ENCODE measurements at places on chromosomes 7 and 10. TPM values are rescaled to one million over a fixed set of nuclear protein-coding genes. Genes with fewer than 3 reads are reported as not detected.

The KLLN gene
- total RNA-seq = not detected

The SERPINE1 gene
- total RNA-seq = 73.4 TPM

The OR6B1 gene
- total RNA-seq = not detected

The LEP gene
- total RNA-seq = not detected

The ARHGAP22 gene
- 23.2 TPM for total RNA-seq

The ASB4 gene
- total RNA-seq = not detected

The DYDC2 gene
- total RNA-seq = not detected

The AS3MT gene
- 0.17 TPM for total RNA-seq

The ZP3 gene
- total RNA-seq = 0.44 TPM

The SMO gene
- 9.0 TPM for total RNA-seq

The PRSS1 gene
- not detected for total RNA-seq

The GNGT1 gene
- not detected for total RNA-seq

The PLXDC2 gene
- under 0.01 TPM for total RNA-seq
